ENCODE measurements at places on chromosomes 1 and 21.
A peak's percentile ranks its signal among the peaks of the same experiment; 100 is the strongest.

GRCh38 chr1:46527474-46528296, 23.8 kb downstream of the KNCN start:
- DNase-seq: peak; percentile 74

- DNase-seq: no peak
Observed at GRCh38 chr1:4108758-4109627, 208.9 kb upstream of the C1orf174 start.

DNA sequence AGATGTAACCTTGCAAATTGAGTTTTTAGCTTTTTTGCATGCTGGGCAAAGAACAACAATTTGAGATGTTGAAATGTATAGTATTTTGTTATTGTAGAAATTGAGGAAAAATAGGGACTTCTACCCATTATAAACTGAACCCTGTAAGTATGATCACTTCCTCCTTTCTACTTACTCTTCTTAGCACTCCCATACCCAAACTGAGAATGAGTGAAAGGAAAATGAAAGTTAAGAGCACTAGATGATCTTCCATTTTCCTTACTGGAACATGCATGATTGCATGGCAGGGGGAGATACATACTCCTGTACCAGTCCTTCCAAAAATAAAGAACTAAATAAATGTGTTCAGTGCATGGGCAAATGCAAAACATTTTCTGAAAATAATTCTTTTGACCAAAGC, 107.4 kb upstream of the KIAA1614 start:
- DNase-seq: no peak

GRCh38 chr21:36705679-36706481, 7.0 kb downstream of the SIM2 start:
- DNase-seq: no peak

GRCh38 chr1:65508051-65508450, 87.6 kb downstream of the LEPR start:
- DNase-seq: no peak

GRCh38 chr1:52127181-52128180, 14.4 kb upstream of the ZFYVE9 start:
- no peak for DNase-seq

- DNase-seq: no peak
Observed at GRCh38 chr1:182520736-182521135, 68.3 kb downstream of the RNASEL start.

DNA sequence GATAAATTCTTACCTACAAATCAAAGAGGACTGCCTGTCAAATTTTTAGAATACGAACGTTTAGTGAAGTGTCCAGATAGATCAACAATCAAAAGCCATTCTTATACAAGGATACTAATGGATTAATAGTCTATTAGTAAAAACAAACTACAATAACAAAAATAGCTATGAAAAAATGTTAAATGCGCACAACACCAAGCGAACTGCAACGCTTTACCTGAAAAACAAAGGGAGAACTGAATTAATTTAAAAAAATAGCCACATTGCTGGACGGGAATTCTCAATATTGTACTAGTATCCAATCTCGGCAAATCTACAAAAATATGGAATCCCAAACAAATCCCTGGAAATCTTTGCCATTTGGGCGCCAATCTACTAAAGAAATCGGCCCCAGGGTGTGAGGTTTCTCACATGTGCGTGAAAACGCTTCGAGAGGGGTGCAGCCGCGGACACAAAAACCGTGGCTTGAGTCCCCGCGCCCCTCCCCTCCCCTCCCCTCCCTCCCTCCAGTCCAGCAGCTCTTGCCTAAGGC, 55.6 kb downstream of the TRAF5 start:
- no peak for DNase-seq

DNA sequence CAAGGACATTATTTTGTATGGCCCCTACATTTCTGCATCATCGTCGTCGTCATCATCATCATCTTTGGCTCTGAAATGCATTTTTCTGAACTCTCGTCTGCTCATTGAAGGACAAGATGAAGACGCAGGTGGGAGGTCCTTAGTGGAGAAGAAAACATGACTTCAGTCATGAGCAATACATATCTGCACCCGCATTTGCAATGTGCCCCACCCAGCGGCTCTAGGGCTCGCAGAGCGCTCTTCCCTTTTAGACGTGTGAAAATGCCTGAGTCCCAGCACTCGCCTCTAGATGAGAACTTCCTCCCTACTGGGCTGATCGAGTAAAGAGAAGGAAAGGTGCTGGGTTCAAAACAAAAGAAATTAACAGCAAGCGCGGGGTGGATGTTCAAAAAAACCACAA, 10.1 kb downstream of the C1orf174 start:
- DNase-seq: no peak

DNA sequence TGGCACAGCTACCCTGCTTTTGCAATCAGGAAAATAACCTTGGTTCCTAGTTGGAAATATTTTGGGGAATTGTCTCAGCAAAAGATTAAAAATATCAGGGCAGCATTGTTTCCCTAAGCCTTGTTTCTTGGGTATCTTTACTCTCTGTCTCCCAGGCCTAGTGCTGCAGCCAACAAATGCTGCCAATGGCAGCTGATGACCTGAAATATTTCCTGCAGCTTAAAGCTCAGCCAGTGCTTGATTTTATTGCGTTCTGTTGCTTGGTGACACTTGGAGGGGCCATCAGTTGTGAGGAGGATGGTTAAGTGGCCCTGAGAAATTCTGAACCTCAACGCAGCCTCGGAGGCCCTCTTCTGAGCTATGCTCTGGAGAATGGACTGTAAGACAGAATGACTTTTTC, 59.4 kb upstream of the B3GALT5 start:
- DNase-seq: no peak

DNA sequence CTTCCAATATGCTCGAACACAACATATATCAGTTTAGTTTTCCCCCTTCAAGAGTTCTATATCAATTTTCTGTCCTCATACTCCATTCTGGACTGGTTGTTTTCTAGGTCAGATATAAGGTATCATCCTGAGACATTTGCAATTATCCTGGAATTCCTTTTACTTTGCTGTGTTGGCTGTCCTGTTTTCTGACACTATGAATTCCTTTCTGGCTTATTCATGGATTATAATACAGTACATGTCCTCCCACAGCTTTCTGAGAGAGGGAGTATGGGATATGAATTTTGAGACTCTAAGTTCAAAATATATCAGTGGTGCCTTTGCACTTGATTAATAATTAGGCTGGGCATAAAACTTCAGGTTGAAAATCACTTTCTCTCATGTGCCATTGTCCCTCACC, 11.9 kb downstream of the PHTF1 start:
- DNase-seq: no peak
